ENCODE measurements at places on chromosomes 5 and 9.

DNA sequence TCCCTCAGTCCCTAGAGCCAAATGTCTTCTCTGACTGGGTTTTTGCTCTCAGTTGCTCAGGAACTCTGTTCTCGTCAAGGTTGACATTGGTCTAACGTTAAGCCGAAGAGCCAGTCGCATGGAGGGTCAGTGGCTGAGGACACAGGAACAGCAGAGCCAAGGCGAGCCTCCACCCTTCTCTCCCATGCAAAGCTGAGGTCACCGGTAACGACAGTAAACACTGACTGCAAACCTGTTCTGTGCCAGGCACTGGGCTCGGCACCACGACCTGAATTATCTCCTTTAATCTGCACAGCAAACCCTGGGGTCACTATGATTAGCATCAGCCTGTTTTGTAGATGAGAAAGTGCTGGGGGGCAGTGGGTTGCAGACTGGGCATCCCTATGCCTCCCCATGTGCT, 171.0 kb downstream of the COL23A1 start:
- DNase-seq = no peak

GRCh38 chr5:58827463-58827862, 244.6 kb downstream of the RAB3C start:
- no peak for DNase-seq

DNA sequence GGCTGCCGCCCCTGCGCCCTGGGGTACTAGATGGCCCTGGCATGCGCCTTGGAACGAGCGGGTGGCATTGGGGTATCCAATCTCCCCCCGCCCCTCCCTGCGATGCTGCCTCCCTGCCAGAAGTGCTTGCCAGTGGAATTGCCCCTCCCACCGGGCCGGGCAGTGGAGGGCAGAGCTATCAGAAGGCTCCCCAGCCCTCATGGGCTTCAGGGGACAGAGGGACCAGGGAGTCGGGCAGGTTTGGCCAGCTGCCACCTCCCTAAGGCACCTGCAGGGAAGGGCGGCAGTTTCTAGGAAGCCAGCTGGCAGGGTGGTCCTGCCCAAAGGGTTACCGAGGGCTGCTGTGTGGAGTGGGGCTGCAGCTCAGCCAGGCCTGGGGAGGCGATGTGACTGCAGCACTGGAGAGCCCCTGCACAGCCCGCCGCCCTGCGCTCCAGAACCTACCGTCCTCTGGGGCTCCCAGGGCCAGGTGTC, 52.8 kb upstream of the EGFL7 start:
- DNase-seq = no peak

GRCh38 chr9:100714372-100715099, 136.7 kb downstream of the CAVIN4 start:
- no peak for DNase-seq

GRCh38 chr9:38071470-38072134, 2.6 kb upstream of the SHB start:
- DNase-seq = no peak

DNA sequence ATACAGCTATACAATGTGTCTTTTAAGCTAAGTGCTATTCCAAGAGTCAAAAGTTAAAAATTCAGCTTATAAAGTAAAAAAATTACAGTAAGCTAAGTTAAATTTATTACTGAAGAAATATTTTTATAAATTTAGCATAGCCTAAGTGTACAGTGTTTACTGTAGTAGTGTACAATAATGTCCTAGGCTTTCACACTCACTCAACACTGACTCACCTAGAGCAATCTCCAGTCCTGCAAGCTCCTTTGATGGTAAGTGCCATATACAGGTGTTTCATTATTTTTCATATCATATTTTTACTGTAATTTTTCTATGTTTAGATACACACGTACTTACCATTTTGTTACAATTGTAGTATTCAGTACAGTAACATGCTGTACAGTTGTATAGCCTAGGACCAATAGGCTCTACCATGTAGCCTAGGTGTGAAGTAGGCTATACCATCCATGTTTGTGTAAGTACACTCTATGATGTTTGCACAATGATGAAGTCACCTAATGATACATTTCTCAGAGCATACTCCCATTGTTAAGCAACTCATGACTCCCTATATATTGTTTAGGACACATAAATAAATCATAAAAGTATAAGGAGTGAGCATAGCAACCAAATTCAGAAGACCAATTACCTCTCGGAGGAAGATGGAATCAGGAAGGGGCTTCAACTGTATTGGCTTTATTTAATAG, 165.1 kb upstream of the SLC30A5 start:
- DNase-seq = no peak

GRCh38 chr5:138508958-138509357, 34.1 kb downstream of the ETF1 start:
- DNase-seq = no peak

- DNase-seq = no peak
These were observed 904 bp downstream of the GDNF start for GRCh38 chr5:37838933-37839341.

GRCh38 chr5:133396187-133396741, 216.1 kb downstream of the FSTL4 start:
- no peak for DNase-seq

DNA sequence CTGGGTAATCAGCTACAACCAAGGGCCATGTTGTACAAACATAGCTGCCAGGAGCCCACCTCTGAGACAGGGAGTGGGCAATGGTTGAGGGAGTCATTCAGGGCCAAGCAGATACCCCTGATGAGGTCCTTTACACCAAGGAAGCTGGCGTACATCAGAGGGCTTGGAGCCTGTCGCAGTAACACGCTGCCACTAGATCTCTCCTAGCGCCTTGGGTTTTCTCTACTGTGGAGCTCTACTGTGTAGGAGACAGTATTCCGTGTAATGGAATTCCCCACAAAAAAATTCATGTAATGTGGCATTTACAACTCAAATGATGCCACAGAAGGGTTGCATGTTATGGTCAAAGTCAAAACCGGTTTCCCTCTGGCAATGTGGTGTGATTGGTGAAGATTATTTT, 41.4 kb upstream of the CRB2 start:
- no peak for DNase-seq

DNA sequence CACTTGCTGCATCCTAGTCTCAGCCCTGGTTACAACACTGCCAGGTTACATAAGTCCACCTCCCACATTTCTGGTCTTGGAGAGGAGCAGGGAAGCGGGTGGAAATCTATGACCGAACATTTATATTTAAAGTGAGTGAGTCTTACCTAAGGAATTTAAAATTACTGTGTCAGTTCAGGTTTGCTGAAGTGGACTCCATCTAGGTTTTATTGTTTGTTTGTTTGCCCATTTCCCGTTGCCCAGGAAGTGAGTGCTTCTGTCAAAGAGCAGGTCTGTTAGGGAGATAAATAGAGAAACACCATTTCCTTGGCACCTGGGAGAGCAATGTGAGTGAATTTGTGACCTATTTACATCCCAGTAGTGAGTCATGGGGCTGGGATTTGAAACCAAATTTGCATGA, 179.5 kb downstream of the KIF4B start:
- DNase-seq = no peak

Data from cortex of kidney (tissue), 1 donor.